ENCODE measurements at places on chromosomes 7 and 10. TPM values are rescaled to one million over a fixed set of nuclear protein-coding genes. Genes with fewer than 3 reads are reported as not detected.

DNA sequence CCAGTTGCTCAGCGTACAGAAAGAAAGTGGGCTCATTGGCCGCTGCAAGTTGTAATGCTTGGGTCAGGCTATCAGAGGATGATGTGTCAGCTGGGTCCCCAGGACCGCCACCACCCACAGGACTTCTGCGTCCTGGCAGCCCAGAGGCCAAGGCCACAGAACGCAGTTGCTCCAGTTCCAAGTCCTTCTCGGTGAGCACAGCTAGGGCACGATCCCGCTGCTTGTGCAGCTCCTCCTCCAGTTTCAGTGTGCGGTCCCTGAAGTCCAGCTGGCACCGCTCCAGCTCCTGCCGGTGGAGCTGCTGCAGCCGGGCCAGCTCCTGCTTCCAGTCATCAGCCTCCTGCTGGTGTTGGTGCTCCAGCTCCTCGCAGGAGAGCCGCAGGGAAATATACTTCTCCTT is 3.0 kb downstream of the GCC1 start:
- no peak for DNase-seq

Gene VGF
- polyA plus RNA-seq, result 0.29 TPM

GRCh38 chr10:35299016-35299415 is 37.3 kb upstream of the CCNY start:
- no peak for DNase-seq

DNA sequence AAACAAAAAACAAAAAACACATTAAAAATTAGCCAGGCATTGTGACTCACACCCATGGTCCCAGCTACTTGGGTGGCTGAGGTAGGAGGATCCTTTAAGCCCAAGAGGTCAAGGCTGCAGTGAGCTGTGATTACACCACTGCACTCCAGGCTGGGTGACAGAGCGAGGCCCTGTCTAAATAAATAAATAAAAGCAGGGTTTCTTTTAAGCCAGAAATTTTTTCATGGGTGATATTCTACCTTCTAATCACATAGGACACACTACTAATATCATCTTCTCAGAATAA is 14.2 kb upstream of the SVIL start:
- DNase-seq, result no peak
